ENCODE measurements at places on chromosomes 5 and 9. TPM values are rescaled to one million over a fixed set of nuclear protein-coding genes. Genes with fewer than 3 reads are reported as not detected.

DNA sequence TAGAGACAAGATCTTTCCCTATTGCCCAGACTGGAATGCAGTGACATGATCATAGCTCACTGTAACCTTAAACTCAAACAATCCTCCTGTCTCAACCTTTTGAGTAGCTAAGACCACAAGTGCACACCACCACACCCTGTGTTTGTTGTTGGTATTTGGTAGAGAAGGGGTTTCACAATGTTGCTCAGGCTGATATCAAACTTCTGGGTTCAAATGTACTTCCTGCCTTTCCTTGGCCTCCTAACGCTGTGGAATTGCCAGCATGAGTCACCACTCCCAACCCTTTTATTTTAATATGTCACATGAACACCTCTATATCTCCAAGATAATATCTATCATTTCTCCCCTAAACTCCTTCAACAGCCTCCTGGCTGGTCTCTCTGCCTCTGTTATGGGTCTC lies 719.0 kb downstream of the PTPRD start:
- no peak for DNase-seq

DNA sequence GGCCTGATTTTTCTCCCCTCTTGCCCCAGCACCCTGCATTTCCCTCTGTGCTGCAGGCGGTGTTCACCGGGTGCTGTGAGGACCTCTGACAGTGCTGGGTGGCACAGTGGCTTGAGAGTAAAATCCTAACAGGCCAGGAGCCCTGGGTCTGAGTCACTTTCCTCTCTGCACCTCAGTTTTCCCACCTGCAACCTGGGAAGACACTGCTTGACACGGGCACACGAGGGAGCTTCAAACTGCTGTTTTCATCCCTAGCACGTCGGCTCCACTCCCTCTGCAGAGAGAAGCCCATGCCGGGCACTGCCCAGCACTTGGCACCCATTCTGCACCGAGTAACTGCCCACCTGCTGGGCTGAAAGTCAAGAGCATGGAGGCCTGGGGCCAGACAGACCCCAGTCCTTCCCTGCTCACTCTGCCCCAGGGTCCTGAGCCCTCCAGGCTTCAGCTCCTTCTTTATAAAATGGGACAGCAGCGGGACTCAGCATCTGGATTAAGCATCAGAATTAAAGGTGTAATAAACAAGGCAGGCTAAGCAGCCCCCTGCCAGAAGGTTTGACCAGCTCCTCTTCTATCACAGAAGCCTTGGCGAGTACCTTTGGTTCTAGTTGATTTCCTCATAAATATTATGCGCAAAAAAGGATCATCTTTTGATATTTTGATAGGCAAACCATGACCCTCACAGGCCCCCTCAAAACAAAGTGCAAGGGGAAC lies 5.2 kb downstream of the GFI1B start:
- no peak for DNase-seq

DNA sequence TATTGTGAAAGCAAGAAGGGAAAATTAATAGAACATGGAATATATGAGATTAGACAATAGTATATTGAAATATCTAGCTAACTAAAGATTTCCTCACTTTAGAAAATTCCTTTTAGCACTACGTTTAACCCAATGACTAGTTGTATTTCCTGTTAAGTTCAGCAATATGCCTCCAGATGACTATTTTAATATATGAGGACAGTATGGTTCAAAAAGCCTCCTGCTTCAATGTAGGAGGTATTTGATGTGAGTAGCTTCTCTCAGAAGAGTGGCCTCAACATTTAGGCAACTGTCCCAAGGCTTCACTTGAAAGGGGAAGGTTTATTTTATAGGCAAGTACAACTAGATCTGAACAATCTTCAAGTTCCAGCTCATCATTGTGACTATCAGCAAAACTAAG lies 2.0 kb upstream of the MEF2C start:
- no peak for DNase-seq

DNA sequence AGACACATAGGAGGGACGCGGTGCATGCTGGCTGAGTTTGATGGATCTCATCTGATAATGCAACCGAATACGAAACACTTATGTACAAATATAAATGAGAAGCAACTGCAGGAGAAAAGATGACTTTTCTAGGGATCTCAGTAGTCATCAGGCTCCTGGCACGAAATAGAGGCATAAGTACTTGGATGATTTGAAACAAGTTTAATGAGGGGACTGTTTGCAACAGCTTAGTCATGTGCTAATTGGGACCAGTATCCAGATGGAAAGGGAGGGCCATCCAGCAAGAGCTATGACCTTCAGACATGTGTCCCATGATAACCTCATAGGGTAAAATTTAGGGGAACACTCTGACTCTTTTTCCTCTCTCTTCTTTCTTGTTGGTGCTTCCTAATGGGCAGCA lies 123.0 kb downstream of the EGFLAM start:
- no peak for DNase-seq

DNA sequence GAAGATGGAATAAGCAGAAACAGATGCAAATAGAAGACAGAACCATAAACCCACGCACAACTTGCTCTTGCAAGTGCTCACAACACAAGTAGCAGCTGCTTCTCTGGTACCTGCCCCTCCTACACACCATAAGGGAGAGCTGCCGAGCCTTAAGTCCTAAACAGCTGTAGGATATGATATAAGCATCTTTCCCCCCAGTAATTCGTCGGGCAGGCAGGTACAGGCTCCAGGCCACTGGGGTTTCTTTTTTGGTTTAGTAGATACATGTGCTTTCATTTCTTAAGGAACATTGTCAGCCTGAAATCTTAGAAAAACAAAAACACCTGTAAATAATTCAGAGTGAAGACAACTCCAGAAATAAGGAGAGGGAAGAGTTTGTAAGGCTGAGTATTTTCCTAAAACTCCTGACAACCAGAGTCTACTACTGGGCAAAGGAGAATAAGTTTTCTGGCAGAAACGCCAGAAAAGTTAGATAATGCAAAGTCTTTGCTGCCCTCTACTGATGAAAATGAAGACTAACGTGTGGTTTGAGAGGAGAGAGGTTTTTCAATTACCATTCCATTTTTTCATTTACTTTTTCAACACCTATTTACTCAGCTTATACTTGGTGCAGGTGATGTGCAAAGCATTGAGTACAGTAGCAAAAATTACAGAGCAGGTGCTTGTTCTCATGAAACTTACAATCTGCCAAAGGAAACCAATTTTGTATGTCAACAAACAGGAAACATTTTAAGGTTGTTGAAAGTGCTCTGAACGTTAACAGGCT lies 20.1 kb upstream of the TCERG1 start:
- peak; percentile 49 for DNase-seq

DNA sequence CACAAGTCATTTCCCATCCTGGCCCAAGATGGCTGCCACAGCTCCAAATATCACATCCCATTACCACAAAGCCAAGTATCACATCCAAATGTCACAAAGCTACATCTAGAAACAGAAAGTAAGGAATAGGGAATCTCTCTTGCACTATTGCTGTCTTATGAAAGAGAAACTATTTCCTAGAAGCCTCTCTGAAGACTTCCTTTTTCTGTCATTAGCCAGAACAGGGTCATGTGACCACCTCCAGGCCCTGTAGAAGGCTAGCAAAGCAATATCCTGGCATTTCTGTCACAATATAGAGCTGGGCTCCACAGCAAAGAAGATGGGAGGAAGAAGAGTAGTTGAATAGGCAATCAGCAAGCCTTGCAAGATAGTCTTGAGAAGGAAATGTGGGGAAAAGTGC lies 99.2 kb downstream of the SH3TC2 start:
- DNase-seq, result no peak

GRCh38 chr9:130565792-130566191 lies 13.6 kb upstream of the FUBP3 start:
- no peak for DNase-seq

DNA sequence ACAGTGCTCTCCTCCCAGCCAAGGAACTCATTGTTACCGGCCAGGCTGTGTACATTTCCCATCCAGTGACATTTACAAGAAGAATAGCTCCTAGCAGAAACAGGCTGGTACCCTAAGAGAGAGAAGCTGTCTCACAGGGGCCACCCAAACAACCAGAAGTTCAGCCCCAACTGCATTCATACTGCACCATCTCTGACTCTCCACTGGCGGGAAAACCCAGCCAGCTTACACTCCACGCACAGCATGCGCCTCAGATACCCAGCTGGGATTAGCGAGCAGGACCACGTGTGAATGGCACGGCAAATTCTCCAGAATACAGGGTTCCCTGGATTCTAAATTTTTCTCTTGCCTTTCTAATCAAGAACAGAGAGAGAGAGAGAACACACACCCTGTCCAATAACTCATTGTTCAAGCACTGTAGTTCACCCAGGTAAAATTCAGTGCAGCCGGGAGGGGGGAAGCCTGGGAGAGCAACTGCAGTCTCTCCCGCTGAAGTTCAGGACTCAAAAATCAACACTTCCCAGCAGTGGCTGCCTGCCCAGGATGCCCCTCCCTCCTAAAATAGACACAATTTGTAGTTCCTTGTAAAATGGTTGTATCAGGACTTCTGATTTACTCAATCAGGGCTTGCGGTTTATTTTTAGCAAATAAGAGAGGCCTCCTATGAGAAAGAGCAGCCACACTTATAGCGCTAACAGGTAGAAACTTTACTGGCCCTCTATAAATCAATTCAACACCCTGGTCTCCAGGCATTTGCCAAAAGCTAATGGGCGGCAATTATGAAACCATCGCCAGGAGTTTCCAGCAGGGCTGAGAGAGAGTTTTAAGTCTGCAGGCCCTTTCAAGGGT lies 2.2 kb downstream of the COL23A1 start:
- DNase-seq, result no peak

GRCh38 chr9:138077126-138077525 lies 199.5 kb downstream of the CACNA1B start:
- DNase-seq, result no peak

DNA sequence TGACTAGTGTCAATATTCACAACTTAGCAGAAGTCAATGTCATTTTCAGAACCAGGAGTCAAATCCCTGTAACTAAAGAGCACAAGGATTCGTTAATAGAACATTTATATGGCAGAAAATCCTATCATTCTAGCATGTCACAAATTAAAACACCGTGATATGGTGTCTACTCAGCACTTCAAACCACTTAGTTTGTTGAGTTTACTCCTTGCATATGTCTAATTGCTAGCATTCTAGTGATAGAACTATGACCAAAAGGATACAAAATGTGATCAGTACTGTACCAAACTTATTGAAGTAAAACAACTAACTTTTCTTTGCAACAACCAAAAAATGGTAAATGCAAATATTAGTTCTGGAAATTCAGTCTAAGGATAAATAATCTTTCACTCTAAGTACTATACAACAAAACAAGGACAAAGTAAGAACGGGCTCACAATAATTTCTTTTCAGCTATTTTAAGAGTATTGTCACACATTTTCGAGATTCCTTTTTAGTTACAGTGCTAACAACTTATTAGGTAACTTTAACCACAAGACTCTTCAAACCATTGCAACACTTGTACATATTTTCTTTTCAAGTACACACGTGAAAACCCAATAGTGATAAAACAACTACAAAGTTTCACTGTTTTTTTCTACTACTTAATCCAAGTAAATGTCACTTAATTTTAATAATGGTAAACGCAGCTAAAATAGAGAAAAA lies 845.2 kb upstream of the CDH10 start:
- DNase-seq, result no peak

DNA sequence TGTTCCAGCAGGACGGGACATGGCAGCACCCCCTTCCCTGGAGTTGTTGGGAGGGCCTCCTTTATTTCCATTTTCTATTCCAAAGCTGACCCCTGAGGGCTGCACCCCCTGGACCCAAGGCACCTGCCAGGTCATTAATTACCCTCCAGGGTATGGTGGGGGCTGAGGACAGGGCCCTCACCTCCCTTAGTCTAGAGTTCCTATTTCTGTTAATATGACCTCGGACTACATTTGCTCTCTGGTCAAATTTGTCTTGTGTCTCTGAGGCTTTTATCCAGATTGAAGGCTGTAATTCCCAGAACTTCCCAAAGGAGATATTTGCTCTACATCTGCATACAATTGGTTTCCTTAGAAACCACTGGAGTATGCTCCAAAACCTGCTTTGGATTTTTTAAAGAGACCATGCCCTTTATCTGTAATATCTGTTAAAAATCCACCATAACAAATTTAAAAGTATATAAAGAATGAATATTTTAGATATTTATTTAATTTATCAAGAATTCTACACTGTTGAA lies 16.8 kb downstream of the PHF2 start:
- DNase-seq, result no peak

- peak; percentile 60 for DNase-seq
Measured at GRCh38 chr5:10702040-10702629, 58.9 kb downstream of the DAP start.

GRCh38 chr5:126965061-126965475 lies 65.3 kb downstream of the MARCHF3 start:
- DNase-seq, result peak; percentile 66

DNA sequence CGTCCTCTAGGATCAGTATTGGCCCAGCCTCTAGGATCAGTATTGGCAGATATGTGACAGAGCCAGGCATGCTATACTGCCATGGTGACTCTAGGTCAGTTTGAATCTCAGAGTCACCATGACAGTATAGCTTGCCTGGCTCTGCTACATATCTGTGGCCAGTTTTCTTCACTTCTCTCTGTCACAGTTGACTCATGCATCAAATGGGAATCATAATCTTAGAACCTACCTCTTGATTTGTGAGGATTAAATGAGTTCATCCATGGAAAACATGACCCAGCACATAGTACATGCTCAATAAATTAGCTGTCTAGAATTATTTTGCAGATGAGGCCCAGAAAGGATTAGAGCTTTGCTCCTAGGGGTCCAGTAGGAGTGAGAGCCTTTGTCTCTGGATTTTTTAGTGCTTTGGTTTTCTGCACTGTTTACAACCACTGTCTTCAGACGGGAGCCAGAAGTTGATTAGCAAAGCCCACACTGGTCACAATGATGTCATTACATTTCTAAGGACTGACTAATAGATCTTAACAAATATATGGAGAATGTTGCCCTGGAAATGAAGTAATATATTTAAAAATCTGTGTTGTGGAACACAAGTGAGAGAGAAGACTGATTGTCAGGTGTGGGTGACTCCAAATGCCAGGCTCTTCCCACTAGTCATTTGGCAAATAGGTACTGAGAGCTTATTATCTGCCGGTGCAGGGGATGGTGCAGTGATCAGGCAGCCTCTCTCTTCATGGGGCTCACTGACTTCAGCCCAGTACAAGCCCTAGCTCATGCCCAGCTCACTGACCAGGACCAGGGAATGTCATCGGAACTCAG lies 76.0 kb downstream of the COL15A1 start:
- no peak for DNase-seq

- DNase-seq, result no peak
Measured at GRCh38 chr5:31987985-31988710, 186.0 kb downstream of the GOLPH3 start.

Gene CNTNAP3
- not detected for total RNA-seq

Gene TAL2
- not detected for total RNA-seq

Gene SIL1
- 32.1 TPM for total RNA-seq

Gene SPOCK1
- total RNA-seq, result not detected

Gene C6
- total RNA-seq, result not detected

Gene SEMA6A
- 0.99 TPM for total RNA-seq

Gene ASPN
- not detected for total RNA-seq

Gene SHOC1
- total RNA-seq, result not detected

Gene ABCA2
- 92.6 TPM for total RNA-seq

Gene FBXW2
- 26.7 TPM for total RNA-seq
